ENCODE measurements at places on chromosomes 5 and 9.

DNA sequence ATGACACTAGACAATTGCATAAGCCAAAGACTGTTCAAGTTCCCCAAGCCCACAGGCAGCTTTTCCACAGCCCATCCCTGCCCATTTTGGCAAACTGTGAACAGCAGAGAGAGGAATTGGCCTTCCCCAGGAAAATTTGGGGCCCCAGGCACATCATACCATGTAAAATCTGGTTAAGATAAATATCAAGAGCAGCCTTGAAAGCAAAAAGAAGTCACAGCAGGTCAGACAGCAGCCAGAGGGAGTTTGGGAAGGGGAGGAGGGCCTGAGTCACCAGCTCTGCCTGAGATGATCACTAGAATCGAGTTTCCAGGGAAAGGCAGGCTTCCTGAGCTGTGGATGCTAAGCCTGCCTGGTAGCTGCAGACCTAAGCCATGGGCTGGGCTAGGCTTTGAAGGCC lies 179.2 kb downstream of the RFK start:
- DNase-seq = no peak

DNA sequence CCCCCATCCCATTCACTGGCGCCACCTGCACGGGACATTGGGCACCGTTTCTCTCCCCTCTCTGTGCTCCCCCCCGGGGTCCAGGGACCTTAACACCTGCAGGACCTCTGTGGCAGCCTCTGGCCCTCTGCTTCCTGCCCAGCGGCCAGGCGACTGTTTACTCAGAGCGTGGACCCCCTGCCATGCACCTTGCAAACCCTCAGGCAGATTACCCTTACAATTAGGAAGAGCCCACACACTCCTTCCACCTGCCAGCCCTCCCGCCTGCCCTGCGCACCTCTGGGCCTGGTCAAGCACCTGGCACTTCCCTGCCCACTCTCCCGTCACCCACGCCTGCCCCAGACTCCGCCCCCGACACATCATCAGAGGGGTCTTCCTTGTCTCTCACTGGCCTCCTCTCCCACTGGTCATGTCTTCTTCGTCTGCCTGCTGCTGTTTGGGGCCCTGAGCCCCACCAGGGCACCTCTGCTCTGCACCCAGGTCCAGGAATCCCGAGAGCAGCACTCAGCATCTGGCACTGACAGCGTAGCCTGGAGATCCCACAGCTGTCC lies 281.3 kb upstream of the IRX4 start:
- no peak for DNase-seq

DNA sequence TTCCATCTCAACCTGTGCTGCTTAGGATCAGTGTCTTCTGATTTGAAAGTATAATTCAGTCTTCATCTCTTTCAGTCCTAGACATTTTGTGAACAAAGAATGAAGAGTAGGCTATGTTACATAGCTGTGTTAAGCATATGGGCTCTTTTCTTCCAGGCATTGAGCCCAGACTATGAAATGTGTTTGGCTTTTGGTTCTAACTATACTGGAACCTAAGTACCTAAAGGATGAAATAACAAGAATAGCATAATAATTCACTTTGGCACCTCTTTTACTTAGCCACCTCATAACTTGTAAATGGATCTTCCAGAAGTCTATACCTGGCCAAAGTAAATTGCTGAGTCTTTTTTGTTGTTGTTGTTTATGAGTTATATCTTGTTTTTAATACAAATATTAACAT lies 71.4 kb downstream of the SLF1 start:
- no peak for DNase-seq

DNA sequence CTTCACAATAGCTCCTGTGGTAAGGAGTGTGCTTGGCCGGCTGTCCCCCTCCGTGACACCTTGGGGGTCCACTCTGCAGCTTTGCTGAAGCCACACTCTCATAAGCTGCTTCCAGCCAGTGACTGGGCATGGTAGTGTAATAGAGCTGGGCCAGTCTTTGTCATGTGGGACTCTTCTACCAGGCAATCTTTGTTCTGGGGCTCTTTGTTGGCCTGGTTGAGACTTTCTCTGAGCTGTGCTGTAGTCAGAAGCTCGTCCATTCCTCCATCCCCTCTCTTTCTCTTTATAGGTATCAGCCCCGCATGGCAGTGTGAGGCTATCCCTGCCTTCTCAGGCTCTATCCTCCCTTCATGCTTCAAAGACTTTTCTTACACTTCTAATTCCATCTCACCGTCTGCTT lies 25.7 kb downstream of the CARD6 start:
- DNase-seq = no peak

DNA sequence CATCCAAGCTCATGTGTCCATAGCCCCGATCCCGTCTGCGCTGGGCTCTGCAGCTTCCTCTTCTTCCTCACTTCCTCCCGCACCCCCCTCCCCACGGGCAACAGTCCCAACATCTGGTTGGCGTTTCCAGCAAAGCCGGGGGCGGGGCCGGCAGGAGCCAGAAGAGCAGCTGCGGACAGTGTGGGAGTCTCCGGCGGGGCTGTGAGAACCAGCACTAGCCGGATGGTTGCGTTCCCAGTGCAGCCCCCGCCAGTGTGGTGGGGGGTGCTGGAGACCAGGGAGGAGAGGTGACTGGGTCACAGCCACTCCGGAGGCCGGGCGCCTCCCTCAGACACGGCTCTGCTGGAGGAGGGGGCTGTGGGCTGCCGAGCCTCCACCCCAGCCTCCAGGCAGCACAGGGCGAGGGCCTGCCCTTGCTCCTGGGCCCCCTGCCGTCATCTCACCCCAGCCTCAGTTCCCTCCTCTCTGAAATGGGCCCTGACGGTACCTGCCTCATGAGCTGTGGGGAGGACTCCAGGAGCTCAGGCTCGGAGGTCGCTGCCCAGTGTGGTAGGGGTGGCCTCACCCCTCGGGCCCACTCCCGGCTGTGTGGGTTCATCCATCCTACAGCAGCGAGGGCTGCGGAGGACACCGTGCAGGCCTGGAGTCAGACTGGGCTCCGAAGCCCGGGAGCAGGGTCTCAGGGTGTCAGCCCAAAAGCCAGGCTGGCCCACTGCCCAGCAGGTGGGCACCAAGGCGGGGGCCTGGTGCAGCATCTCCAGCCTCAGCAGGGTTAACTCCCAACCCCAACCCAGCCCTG lies 41.5 kb upstream of the NOTCH1 start:
- no peak for DNase-seq

- no peak for DNase-seq
Measured at GRCh38 chr9:20023961-20024571, 235.2 kb upstream of the SLC24A2 start.

GRCh38 chr5:117881426-117882230 lies 1106.7 kb downstream of the DTWD2 start:
- no peak for DNase-seq

DNA sequence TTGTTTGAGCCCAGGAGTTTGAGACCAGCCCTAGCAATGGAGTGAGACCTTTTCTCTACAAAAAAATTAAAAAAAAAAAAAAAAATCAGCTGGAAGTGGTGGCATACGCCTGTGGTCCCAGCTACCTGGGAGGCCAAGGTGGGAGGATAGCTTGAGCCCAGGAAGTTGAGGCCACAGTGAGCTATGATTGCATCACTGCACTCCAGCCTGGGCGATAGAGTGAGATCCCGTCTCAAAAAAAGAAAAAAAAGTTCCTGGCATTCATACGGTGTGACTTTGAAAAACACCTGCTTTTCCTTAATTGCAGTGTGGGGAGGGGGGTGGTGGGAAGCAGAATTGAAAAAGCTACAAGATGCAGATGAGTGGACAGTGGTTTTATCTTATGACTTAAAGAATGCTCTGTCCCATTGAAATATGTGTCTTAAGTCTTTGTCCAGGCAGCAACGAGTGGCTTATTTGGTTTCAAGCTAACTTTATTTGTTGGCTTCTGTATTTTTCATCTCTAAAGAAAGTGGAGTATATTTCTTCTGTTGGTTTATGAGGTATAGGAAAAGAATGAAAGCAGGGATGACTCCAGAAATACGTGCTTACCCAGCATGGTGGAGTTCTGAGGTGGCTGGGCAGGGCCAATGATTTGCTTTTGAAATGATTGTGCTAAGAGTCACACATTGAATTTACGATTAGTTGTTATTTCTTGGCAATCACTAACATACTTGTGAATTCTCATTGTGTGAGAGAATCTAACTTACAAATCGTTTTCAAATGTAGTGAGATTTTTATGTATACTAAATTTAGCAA lies 27.8 kb downstream of the ROPN1L start:
- DNase-seq = no peak

DNA sequence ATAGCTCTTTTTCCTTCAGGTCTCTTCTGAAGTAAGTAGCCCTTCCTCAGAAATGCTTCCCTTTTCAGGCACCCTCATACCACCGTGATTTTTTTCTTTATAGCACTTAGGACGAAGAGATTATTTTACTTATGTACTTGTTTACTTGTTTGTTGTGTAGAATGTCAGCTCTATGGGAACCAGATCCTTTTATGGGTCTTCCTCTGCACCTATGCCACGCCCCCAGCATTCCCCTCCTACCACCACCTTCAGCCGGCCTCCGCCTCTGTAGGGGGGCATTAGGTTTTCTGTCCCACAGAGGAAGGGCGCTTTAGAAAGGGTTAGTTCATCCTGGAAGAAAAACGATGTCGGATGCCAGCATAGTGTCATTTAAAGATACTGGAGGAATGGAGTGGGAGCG lies 1.8 kb downstream of the CDKN2B-AS1 start:
- no peak for DNase-seq

DNA sequence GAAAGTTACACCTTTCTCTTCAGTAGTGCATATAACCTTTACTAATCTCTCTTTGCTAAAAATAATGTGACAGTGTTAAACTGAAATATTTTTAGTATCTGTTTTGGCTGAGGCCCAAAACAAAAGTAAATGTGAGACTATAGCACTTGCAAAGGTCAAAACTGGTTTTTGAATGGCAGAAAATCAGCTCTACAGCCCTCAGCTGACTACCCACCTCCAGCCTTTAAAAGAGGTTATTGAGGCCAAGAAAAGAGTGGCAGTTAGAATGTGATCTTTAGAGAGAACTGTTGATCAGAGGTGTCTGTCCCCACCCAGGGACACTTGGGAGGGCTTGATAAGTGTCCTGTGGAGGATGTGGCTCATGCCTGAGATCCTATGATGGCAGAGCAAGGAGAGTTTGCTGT lies 30.9 kb downstream of the PRKACG start:
- DNase-seq = no peak

GRCh38 chr5:83740741-83741140 lies 20.1 kb upstream of the HAPLN1 start:
- DNase-seq = no peak

- no peak for DNase-seq
Measured at GRCh38 chr5:87116825-87117512, 150.7 kb upstream of the RASA1 start.

DNA sequence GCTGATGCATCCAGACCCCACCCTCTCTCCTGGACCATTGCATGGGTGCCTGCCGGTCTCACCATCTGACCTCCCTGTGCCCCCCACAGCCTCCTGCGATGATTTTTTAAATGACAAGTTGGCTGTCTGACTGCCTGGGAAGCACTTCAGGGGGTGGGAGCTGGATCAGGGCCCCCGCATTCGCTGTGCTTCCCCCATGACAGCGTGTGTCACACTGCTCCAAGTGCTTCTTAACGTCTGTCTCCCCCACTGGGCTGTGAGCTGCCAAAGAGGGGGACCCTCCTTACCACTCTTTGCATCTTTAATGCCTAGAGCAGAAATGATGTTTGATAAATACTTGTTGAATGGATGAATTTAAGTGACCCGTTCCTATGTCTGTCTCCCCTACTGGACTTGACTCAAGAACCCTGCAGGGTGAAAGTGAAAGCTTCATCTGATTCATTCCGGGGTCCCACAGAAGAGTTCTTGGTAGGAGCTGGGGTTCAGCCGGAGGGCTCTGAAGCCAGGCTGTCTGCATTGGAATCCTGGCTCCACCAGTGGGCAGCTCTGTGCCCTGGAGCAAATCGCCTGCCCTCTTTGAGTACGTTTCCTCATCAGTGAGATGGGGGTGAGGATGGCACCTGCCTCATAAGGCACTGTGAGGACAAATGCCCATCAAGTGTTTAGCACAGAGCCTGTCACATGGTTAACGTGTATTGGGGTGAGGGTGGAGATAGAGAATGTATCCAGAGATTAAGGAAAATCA lies 7.6 kb upstream of the EGR1 start:
- DNase-seq = no peak

DNA sequence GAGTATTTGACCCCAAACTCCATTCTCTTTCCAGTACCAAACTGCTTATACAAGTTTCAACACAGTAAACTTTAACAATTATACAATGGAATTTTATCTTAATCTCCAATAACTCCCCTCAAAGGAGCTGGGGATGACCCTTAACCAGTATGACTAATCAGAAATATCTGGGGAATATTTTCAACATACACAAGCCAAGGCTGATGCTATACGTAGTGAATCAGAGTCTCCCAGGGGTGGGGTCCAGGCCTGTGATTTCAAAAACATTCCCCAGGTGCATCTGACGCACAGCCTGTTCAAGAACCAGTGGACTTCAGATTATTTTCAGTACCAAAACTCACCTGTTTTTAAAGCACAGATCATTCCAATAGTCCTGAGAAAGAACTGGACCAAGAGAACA lies 11.8 kb upstream of the SEMA5A start:
- no peak for DNase-seq

GRCh38 chr9:75128535-75128934 lies 40.2 kb downstream of the OSTF1 start:
- no peak for DNase-seq

- DNase-seq = no peak
Measured at GRCh38 chr9:2565676-2566340, 55.8 kb upstream of the VLDLR start.

- DNase-seq = no peak
Measured at GRCh38 chr5:111902436-111902835, 145.4 kb upstream of the NREP start.

GRCh38 chr9:98010445-98010844 lies 27.3 kb downstream of the ANP32B start:
- peak; percentile 57 for DNase-seq

GRCh38 chr5:177133853-177134696 lies 502 bp downstream of the NSD1 start:
- no peak for DNase-seq

DNA sequence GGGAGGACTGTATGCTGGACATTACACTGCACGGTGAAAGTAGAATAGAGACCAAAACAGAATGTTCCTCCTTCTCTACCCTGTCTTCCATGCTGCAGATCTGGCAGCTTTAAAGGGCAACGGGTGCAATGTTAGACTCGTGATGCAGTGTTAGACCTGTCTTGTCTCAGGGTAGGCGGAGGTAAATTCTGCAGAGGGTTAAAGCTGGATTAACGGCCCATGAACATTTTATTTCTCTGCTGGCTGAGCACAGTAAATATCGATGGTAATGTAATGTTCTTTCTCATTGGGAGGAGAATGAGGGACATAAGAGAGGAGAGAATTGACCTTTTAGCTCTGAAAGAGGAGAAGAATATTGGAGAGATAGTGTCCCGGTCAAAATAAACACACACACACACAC lies 178.9 kb downstream of the NMUR2 start:
- DNase-seq = no peak

- DNase-seq = no peak
Measured at GRCh38 chr5:10745133-10745532, 15.9 kb downstream of the DAP start.

All from SW 1271 (cell line).